ENCODE measurements at places on chromosomes 5 and 9.

GRCh38 chr9:115328228-115328627, 210.3 kb upstream of the TNC start:
- no peak for DNase-seq

GRCh38 chr5:141753971-141754713, 72.1 kb upstream of the ARAP3 start:
- DNase-seq: no peak

GRCh38 chr5:135811007-135811406, 23.5 kb upstream of the SLC25A48 start:
- DNase-seq: no peak

DNA sequence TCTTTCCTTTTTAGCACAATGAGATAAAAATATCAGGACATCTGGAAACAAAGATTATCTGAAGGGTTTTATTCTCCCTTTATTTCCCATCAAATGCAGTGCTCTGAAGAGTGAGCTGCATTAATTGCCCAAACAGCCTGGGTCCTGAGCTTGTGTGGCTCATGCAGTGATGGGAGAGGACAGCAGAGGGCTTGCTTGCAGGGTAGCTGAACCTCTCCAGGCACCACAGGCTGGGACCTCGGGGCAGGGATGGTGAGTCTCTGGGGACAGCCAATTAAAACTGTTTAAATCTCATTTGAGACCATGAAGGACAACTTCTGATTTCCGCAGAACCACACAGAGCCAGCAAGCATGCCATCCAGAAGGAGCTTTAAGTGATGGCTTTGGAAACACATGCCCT, 71.2 kb downstream of the PLAC8L1 start:
- no peak for DNase-seq

- DNase-seq: no peak
These were observed 220.9 kb downstream of the PAX5 start for GRCh38 chr9:36813154-36813553.

- no peak for DNase-seq
These were observed 984.9 kb downstream of the TLE4 start for GRCh38 chr9:80556631-80557030.

- no peak for DNase-seq
These were observed 2111.3 kb downstream of the MAT2B start for GRCh38 chr5:165616490-165617405.

DNA sequence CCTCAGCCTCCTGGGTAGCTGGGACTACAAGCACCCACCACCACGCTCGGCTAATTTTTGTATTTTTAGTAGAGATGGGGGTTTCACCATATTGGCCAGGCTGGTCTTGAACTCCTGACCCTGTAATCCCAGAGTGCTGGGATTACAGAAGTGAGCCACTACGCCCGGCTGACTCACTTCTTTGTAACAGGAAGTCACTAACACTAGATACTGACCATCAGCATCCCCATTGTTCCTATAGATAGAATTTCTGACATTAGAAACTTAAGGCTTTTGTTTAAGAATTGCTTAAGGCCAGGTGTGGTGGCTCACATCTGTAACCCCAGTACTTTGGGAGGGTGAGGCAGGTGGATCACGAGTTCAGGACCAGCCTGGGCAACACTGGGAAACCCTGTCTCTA, 42.2 kb downstream of the LEAP2 start:
- no peak for DNase-seq

GRCh38 chr9:78009186-78009585, 22.4 kb downstream of the GNAQ start:
- DNase-seq: no peak

- DNase-seq: no peak
These were observed 14.3 kb downstream of the ADAMTS12 start for GRCh38 chr5:33877449-33877848.

- DNase-seq: no peak
These were observed 69.0 kb downstream of the ADAMTS16 start for GRCh38 chr5:5209089-5209488.

DNA sequence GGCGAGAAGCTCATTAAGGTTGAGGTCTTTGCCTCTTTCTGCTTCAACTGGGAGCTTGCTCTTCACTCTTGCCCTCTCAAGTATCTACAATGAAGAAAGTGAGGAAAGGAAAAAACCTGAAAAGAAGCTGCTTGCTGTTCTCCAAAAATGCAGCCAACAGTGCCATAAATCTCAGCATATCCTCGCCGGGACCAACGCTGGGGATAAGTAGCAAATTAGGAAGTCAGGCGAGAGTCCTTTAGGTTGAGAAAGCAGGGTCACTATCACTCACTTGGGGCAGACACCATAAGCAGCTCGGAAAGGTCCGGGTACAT, 399 bp downstream of the NUP155 start:
- no peak for DNase-seq

GRCh38 chr9:82939451-82939850, 123.5 kb downstream of the RASEF start:
- DNase-seq: no peak

GRCh38 chr9:110213413-110214044, 5.6 kb upstream of the C9orf152 start:
- no peak for DNase-seq

DNA sequence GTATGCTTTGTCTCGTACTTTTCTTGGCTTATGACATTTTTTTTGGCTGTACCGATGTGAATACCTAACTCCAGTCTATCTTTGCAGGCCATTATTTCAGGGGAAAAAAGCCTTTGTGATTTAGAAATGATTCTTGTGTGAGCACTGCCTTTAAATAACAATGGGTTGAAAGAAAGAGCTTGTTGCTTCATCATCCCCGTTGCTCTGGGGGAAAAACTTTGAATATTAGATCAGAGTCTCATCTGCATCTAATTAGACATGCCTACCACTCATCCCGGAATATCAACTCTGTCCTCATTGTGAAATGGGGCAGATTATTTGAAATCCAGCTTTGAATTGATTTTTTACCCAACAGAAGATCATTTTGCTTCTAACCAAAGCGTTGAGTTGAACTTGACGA, 13.5 kb downstream of the CXCL14 start:
- no peak for DNase-seq

GRCh38 chr9:93255994-93256877, 72.3 kb downstream of the WNK2 start:
- DNase-seq: no peak

DNA sequence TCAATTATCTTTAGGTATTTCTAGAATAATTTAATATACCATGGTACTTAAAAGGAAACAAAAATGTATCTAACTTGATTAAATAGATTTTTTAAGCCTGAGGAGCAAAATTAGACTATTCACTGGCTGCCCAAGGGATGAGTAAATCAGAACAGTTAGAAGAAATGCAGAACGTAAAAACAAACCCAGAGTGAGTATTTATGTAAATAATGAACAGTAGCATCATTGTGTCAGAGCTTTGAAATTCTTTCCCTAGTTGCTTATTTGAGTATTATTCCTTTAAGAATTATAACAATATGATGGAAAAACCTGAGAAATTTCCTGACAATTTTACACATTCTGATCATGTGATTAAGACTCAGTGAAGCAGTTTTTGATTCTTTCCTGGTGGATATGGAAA, 200.9 kb downstream of the GDNF start:
- DNase-seq: no peak

DNA sequence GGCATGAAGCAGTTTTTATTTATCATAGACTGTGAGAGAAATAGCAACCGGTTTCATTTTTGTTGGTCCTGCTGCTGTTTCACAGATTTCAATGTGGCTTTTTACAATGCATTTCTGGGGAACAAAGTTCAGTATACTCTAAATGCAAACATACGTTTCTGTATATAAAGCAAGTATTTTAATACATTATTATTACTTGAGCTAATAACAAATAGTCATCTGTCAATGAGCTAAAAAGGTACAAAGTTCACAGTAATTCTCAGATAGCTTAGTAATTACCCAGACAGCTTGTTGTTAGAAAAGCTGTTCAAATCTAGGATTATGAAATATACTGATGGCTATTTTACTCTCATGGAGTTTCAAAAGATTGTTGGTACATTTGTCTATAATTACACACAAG, 50.8 kb downstream of the PBX3 start:
- DNase-seq: no peak
